ENCODE measurements at places on chromosomes 16 and 17.

DNA sequence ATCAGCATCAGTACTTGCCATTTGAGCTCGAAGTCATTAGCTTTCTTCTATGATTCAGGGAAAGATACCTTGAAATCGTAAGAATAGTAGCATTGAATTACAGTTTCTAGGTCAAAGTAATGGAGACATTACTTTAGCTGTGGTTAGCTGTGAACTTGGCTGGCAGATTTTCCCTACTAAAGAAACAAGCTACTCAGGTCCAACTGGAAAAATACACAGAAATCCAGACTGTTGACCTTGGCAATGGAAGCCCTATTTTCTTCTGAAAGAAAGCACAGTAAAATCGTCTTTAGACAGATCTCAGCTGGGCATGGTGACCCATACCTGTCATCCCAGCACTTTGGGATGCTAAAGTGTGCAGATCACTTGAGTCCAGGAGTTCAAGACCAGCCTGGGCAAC lies 13.4 kb upstream of the DNAJA2 start:
- DNase-seq = no peak

- DNase-seq = no peak
Measured at GRCh38 chr17:1197781-1198490, 18.2 kb upstream of the ABR start.

GRCh38 chr16:17026600-17027242 lies 444.0 kb downstream of the XYLT1 start:
- DNase-seq = no peak

GRCh38 chr17:65666876-65667321 lies 105.5 kb upstream of the AXIN2 start:
- DNase-seq = no peak

- no peak for DNase-seq
Measured at GRCh38 chr16:86316967-86317812, 193.1 kb upstream of the FOXF1 start.

GRCh38 chr16:82630688-82631087 lies 3.9 kb downstream of the CDH13 start:
- no peak for DNase-seq

DNA sequence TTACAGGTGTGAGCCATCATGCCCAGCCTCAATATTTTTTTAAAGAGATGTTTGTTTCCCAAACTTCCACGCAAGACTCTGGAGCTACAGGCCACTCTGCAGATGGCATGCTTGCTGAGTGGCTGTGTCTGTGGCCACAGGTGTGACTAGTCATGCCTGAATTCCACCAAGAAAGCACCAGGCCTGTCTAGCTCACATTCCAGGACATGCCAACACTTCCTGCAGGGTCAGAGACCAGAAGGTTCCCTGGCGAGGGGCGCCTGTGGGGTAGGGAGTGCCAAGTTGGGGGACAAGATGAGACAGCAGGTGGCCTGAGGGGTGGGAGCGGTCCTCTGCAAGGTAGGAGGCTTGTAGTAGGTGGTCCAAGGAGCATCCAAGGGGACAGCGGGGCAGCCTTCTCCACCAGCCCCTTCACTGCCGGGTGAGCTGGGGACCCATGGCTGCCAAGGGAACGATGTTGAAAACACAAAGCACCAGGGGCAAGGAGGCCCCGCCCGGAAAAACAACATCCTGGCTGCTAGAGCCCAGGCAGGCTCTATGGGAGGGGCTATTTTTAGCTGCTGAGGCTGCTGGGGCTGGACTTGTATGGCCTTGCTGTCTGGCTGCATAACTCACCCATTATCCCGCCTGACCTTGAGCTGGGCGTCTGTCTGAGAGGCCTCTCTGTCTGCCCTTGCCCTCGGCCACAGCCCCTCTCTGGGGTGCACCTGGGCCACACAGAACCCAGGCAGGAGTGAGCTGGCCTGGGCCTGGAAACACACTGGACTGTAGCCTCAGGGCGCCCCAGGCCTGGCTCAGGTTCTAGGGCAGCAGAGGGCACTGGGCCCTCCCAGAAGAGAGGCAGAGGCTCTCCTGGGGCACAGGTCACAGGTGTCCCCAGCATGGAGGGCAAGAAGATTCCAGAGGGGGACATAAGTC lies 5.7 kb downstream of the TRIM47 start:
- no peak for DNase-seq

DNA sequence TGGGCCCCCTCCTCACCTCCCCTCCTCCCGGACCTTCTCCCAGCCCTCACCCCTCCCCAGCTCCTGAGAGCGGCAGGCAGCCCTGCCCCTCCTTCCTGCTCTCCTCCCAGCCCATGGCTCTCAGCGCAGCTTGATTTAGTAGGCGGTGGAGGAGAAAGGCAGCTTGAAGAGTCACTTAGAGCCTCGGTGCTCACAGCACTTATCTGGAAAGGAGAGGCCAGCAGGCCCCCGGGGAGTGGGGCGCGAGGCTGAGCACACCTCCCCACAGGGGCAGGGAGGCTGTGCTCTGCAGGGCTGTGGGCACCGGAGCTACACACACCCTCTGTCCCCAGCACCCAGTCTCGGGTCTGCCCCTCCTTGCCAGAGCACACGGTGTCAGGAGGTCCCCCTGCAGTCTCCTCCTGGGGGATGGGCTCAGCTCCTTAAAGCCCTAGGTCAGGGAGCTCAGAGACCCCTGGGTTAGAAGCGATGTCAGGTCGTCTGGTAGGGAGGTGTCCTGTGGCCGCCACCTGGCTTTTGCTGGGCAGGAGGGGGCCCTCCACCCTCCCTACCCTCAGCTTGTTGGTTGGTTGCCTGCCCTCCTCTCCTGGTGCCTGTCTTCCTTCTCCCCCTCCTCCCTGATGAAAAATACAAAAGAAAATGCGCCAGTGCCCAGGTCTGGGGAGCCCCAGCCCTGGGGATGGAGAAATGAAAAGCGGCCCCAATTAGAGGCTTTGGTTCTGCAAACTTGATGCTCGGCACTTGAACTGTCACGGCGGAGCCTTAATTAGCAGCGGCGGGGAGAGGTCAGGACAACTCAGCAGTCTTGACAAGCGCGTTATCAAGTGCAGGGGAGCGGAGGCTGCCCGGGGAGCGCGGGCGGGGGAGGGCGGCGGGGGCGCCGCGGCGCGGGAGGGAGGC lies 151.1 kb upstream of the GSE1 start:
- DNase-seq = peak; percentile 29

- no peak for DNase-seq
Measured at GRCh38 chr16:64892835-64893785, 228.8 kb downstream of the CDH11 start.

DNA sequence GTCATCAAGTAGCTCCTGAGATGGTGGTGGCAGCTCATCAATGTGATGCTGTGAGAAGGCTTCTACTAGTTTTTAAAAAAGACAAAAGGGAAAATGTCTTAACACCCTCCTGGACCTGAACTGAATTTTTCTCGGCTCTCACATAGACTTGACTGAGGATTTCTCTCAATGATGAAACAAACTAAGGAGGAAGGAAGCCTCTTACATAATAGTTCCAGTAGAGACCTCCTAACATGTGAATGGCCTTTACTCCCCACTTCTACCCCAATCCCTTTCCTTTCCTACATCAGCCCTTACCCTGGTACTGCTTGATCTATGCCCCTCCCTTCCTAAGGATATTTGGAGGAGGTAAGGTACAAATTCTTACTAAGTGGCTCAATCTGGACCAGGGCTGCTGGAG lies 54.8 kb upstream of the MTMR4 start:
- DNase-seq = no peak

- DNase-seq = no peak
Measured at GRCh38 chr17:29667969-29668368, 45.3 kb upstream of the CORO6 start.

- DNase-seq = no peak
Measured at GRCh38 chr17:70290770-70291169, 121.4 kb downstream of the KCNJ2 start.

DNA sequence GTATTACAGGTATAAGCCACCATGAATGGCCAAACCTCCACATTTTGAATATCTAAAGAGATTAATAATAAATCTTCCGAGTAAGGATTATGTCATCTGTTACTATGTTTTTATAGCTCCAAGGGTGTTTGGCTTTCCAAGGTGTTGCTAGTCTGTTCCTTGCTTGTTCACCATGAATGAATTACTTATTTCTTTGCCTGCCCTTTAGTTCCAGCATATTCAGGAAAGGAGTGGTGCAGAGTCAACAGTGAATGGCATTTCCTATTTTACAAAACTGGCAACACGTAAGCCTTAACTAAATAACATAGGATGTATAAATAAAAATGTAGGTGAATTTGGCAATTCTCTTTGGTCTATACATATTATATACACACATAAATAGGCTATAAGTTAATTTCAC lies 70.3 kb downstream of the MYO1D start:
- no peak for DNase-seq

DNA sequence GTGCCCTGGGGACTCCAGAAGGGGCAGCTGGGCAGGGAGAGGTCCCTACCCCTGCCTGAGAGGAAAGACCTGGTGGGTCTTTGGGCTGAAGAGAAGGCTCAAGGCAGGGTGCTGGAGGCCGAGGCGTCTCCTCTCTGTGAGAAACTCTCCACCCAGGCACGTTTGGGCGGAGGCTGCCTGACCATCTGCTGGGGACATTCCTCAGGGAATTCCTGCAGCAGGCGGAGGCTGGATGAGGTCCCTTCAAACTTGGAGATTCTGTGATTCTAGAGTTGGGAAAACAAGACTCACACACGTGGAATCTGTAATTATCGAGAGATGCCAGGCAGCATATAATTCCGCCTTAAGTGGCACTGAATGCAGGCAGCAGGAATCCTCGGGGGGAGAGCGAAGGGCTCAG lies 21.1 kb upstream of the PHF12 start:
- DNase-seq = no peak

DNA sequence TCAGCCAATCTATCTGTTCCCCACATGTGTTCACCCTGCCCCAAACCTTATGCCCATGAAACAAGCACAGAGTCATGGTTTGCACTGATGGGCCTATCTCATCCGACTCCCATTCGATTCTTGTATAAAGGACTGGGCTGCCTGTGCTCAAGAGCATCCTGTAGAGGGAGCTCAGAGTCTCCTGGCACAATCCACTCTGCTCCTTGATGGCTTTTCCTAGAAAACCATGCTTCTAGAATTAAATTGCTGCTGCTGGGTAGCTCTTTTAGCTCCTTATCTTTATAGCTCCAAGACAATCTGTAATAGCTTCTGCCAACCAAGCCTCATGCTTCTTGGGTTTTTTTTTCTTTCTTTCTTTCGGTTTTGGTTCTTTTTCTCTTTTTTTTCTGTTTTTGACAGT lies 9.7 kb downstream of the ZNF19 start:
- DNase-seq = no peak

GRCh38 chr16:66107661-66108060 lies 258.8 kb upstream of the CDH5 start:
- no peak for DNase-seq

DNA sequence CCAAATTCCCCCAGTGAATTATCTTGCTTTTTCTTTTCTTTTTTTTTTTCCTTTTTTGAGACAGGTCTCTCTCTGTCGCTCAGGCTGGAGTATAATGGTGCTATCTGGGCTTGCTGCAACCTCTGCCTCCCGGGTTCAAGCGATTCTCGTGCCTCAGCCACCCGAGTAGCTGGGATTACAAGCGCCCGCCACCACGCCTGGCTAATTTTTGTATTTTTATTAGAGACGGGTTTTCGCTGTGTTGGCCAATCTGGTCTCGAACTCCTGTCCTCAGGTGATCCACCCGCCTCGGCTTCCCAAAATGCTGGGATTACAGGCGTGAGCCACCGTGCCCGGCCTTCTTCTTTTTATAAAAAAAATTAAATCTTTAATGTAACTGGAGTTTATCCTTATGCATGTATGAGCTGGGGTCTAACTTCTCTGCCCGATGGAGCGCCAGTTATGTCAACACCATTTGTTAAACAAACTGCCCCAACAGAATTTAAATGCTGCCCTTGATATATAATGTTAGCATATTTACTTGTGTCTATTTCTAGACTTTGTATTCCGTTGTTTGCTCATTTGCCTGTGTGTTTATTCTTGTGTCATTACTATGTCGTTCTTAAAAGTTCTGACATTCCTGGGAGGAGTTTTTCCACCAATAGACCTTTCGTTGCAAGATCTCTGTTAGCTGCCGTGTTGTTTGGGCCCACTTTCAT lies 535 bp upstream of the AURKB start:
- DNase-seq = no peak

DNA sequence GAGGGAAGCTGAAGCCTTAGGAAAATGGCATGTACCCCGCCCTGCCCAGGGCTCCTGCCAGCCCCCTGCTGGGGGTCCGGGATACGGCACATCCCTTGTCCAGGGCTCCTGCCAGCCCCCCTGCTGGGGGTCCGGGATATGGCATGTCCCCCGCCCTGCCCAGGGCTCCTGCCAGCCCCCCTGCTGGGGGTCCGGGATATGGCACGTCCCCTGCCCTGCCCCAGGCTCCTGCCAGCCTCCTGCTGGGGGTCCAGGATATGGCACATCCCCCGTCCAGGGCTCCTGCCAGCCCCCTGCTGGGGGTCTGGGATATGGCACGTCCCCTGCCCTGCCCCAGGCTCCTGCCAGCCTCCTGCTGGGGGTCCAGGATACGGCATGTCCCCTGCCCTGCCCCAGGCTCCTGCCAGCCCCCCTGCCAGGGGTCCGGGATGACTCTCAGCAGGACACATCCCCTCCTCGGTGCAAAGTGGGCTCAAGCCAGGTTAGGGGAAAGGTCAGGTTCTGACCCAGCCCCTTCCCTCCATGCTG lies 43.2 kb downstream of the RPH3AL start:
- DNase-seq = no peak
